Aorta (tissue), 5 donors: ENCODE measurements at places on chromosomes 12 and 14.

DNA sequence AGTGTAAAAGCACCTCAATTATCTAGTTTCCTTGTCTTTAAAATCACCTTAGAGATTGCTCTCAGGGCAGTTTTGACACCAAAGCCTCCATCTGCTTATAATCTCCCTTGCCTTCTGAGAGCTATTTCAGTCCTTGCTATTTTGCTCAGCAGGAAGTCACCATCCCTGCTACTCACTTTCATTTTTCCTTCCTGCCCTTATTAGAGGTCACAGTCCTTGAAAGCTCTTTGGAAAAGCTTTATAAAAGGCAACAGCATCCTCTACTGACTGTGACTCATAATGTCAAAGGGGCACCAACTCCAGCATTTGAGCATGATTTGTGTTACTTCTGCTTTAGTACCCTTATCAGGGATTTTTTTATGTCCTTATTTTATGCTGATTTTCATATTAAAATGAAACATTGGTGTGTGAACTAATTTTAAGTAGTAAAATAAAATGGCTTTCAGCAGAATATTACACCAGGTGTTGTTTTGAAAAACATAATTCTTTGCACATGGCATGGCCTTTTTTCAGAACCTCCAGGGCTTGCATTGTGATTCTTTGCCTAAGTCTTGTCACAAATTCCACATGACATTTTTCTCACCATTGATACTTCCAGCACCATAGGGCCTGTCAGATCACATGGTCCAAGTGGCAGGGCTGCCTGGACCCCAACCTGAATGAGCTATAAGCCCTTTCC, 213.0 kb downstream of the ADAMTS20 start:
- DNase-seq, result no peak

- DNase-seq, result no peak
Observed at GRCh38 chr14:30678926-30679431, 56.9 kb downstream of the SCFD1 start.

DNA sequence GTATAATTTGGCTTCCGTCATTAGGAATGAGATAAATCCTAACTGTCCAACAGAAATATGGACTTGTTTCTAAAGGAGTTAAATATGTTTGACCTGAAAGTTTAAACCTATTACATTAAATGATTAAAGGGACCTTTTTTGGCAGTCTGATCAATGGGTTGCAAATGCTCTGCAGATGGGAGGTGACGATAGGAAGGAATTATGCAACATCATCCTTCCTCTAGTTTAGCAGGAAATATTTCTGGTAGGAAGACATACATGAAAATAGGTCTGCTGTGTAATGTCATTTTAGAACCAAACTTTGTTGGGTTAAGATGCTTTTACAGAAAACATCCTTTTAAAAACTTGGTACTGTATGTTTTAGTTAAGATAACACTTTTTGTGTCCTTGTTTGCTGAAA, 2.6 kb downstream of the LRRC10 start:
- no peak for DNase-seq

DNA sequence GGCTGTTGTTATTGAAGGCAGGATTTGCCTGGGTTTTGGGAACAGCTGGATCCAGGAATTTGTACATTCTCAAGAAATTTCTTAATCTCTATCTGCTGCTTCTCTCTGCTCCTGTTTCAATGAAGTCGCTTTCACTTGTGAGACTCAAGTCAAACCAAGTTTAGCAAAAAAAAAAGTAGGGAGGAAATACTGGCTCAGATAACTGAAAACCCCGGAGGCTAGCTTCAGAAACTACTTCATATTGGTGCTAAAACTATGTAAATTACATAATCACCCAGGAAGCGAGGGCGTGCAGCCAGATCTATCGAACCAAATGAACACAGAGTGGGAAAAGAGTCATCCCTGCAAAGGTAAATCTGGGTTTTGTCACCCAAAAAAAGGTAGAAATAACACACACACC, 68.3 kb upstream of the FICD start:
- no peak for DNase-seq

- DNase-seq, result peak; percentile 88
Observed at GRCh38 chr14:90454041-90455000, 57.5 kb downstream of the CALM1 start.
